Left cardiac atrium (tissue), 4 donors: ENCODE measurements at places on chromosomes 5 and 9. TPM values are rescaled to one million over a fixed set of nuclear protein-coding genes. Genes with fewer than 3 reads are reported as not detected.

Gene NPR3
- total RNA-seq = 26.2 TPM

Gene SPATA31C2
- not detected for total RNA-seq

- no peak for DNase-seq
Observed at GRCh38 chr9:17986595-17986994, 407.7 kb downstream of the SH3GL2 start.

DNA sequence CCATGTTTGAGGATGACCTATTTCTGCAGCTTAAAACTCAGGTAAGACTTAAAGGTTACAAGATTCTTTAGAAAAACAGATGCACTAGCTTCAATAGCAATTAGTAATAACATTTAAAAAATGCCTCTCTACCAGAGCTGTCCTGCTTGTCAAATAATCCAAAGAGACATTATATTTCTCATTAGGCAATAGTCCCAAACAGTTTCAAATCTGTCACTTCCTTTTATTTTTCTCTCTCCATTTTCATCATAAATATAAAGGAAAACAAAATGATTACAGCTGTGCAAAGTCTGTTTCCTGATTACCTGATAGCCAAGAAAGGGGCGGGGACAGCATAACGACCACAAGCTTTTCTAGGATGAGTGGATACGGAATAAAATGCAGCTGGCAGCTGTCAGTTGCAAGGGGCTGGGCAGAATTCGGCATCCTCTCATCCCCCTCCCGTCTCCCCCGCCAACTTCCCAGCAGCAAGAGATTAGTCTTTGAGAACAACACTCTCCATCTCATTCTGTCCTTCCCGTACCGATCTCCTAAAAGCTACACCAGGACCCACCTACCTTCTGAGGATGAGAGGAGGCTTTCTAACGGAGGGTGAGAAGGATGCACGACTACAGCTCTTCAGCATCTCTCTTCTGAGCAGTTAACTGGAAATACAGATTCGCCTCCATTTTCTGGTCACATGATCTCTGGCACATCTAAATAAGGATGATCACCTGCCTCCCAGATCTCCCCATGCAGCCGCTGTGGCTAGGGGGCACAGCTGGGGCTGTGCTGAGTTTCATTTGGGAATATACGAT, 72.5 kb upstream of the PCA3 start:
- DNase-seq = no peak

- DNase-seq = no peak
Observed at GRCh38 chr9:75983319-75984045, 93.0 kb downstream of the PCSK5 start.

Gene SLC24A2
- total RNA-seq = not detected

DNA sequence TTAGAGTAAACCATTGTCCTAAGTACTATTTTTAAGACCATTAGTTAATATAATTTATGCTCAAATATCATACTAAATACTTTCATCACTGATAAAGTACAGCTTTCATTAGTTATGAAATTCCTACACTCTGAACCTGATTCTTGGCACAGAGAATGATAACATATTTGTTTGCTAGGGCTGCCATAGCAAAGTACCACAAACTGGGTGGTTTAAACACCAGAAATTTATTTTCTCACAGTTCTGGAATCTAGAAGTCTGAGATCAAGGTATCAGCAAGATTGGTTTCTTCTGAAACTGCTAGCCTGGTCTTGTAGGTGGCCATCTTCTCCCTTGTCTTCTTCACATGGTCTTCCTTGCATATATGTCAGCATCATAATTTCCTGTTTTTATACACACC, 608.4 kb downstream of the TLE1 start:
- DNase-seq = no peak

Gene HDHD3
- 18.8 TPM for total RNA-seq

Gene TEX48
- total RNA-seq = not detected

Gene SLC36A2
- not detected for total RNA-seq

Gene PSAT1
- total RNA-seq = 2.7 TPM

DNA sequence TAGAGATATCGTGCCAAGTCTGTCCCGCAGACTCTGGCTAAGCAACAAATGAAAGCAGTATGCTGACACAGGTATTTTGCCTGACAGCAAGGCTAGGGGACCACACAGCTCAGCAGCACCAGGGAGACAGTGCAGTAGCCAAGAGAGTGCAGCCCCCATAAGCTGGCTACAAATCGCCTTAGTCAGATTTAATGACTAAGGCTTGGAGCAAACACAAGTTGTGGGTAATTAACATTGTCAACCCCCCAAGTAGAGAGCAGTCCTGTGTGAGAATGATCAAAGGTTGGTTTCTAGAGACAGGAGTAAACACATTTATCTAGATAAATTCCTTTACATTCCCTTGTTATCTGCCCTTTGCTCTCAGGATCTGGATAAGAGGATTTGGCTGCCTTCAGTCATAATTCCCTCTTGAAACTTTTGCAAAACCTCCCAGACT, 1434.5 kb upstream of the CDH6 start:
- DNase-seq = no peak

Gene ZNF169
- 1.6 TPM for total RNA-seq

DNA sequence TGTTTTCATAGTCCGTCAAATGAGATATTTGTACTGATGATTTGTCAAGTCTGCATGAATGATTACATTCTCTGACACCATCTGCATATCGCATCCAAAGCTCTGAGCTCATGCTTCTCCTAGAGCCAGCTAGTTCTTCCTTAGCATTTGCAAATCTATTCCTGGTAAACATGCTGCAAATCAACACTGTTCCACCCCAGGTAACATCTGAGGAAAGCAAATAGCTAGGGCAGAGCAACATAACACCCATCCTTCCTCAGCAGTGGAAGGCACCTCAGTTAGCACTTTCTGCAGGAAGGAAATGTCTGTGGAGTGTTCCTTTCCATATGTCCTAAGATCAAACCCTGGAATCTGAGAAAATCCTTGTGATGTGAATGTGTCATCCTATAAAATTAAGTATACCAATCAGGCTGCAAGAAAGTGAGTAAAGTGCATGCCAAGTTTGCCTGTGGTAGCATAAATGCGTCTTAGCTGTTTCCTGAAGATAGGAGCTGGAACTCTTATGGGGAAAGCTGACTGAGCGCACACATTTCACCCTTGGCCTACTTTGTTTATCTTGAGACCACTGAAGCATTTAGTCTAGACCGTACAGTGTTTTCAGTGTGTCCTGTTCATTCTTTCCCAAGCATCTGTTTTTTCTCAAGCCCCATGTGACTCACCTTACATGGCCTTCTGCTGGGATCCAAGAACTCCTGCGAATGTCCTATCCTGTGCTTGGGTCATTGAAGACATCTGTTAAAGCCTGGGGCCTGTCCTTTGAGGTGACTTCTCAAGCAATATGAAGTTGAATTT, 50.9 kb upstream of the STARD4 start:
- DNase-seq = no peak

DNA sequence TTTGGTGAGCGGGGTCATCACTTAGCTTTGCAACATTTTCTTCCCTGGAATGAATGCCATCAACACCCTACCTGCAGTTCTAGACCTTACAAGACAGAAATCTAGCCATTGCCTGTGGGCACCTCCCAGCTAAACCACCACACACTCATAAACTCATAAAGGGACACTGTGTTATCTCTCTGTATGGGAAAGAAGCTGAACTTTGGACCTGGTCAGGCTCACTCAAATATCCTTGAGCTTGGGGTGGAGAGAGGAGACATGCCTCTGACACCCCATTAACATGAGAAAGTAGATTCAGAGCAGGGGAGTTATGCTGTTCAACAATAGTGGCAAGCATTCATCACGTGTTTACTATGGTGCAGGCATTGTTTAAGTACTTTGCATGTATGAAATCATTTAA, 205.6 kb downstream of the ZNF462 start:
- no peak for DNase-seq

Gene CENPH
- 2.5 TPM for total RNA-seq

GRCh38 chr9:24582146-24583126, 36.7 kb upstream of the IZUMO3 start:
- no peak for DNase-seq

DNA sequence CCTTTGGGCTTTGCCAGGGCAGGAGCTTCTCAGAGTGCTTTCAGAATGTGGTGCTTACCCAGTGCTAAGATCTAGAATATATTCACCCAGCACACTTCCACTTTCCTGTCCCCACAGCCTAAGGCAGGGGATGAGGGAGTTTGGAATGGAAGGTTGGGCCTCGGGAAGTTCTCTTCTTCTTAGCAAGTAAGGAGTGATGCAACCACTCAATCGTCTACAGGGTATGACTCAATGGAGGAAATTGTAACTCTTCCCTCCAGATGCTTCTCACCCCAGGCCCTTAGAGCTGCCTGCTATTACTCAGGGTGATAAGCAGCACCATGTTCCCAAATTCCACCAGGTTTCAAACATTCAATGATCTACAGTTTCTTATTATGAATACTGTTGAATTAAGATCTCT, 30.8 kb upstream of the AGGF1 start:
- DNase-seq = no peak

DNA sequence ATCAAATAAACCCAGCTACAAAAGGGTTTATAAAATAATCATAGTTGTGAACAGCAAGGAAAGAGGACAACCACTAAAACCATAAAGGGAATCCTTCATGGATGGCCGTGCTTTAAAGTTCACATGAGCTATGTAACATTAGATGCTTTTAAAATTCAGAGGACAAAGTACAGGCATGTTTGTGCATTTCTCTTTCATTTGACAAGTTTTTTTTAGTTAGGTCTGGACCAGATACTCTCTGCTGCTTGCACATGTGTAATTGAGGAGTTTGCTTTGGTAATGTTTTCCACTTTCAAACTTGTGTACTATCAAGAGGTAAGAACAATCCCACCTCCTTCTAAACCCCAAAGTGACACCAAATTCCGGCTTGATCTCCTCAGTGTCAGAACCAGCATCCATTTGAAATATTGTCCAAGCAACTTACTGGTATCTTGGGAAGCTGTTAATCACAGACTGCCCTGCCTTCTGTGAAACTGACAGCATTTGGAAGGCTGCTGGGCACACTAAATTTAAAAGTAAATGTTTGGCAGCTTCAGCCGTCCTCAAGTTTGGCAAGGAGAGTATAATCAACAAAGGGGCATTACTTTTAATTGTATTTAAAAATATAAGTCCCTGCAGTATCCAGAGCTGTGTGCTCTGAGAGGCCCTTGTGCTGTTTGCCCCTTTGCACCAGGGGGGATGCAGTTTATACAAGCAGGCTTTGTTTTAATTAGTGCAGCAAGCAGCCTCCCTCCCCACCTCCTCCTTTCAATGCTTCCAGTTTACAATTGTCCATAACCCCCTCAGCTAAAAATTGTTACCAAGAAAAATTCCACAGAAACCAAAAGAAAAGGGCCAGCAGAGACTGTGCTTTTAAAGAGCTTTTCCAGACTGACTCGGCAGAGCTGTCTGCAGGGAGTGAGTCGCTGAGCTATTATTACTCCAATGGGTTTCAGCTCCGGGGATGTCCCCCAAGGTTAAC, 328.3 kb upstream of the MPDZ start:
- DNase-seq = no peak

GRCh38 chr5:120463991-120464626, at the start of gene PRR16:
PRR16 (plus strand) TSS chr5:120464300.
- DNase-seq = peak; percentile 51

Gene NCBP1
- 22.4 TPM for total RNA-seq

Gene AGXT2
- total RNA-seq = not detected

DNA sequence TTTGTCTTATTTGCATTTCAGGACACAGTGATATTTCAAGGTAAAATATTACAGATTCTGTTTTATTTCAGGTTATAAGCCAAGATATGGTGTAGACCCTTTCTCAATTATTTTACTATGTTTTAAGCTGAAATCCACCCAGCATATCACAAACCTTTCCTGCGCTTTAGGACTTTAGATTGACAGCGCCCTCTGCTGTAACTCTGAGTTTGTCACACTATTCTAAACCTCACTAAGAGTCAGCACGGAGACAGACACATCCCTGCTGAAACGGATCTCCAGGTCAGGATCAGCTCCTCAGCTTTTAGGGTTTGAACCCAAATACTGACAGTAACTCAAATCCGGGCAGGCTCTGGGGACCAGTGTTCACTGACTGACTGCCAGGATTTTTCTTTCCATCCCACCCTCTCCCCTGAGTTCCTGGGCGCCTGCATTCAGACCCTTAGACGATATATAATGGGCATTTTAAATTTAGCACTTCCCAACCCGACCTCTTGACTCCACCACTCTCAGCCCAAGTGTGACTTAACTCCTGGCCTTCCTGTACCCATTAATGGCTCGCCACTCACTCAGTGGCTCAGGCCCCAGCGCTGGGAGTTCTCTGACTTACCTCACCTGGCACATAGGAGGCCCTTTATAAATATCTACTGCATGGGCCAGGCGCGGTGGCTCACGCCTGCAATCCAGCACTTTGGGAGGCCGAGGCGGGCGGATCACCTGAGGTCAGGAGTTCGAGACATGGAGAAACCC, 33.5 kb downstream of the TLX3 start:
- DNase-seq = no peak

GRCh38 chr5:25863811-25864210, 1174.6 kb downstream of the CDH9 start:
- no peak for DNase-seq

Gene DPP7
- total RNA-seq = 198 TPM

DNA sequence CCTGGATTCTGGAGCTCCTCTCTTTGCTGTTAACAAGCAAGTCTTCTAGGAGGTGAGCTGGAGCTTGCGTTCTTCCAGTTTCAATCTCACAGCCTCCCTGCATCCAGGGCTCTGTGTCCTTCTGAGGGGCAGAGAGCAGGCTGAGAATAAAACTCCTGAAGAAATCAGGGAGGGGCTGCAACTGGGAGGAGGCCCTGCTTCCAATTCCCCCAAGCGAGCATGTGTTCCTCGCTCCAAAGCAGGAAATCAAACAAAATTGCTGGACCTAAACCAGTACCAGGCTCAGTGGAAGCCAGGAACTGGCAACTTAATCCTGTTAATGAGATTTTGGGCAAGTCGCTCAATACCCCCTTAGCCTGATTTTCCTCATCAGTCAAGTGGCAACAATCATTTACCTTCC, 181.8 kb downstream of the ASTN2 start:
- no peak for DNase-seq

GRCh38 chr9:75891771-75892215, 1.3 kb downstream of the PCSK5 start:
- DNase-seq = peak; percentile 30

GRCh38 chr9:335373-335772, 120.7 kb downstream of the DOCK8 start:
- no peak for DNase-seq
